Esophagus squamous epithelium (tissue), 5 donors: ENCODE measurements at places on chromosomes 11 and 22.

GRCh38 chr22:50564289-50564688 lies 1.6 kb upstream of the SYCE3 start:
- DNase-seq: no peak

- DNase-seq: no peak
Observed at GRCh38 chr22:49269371-49269770, 558.3 kb downstream of the BRD1 start.

- DNase-seq: no peak
Observed at GRCh38 chr11:72762641-72763304, 10.6 kb upstream of the ARAP1 start.

DNA sequence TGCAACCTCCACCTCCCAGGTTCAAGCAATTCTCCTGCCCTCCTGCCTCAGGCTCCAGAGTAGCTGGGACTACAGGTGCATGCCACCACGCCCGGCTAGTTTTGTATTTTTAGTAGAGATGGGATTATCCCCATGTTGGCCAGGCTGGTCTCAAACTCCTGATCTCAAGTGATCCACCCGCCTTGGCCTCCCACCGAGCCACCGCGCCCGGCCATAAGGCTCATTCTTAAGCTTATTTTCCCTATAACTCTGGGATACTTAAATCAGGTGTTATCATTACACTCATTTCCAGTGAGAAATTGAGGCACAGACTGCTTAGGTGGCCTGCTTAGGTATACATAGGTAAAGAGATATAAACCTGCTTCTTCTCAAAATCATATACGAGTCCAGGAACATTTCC lies 188.3 kb upstream of the MTNR1B start:
- DNase-seq: no peak

GRCh38 chr11:15699978-15700377 lies 585.3 kb downstream of the INSC start:
- DNase-seq: no peak

- DNase-seq: no peak
Observed at GRCh38 chr11:126945319-126945718, 55.3 kb downstream of the KIRREL3 start.

GRCh38 chr11:119361056-119361787 lies 14.7 kb upstream of the MFRP start:
- DNase-seq: no peak

DNA sequence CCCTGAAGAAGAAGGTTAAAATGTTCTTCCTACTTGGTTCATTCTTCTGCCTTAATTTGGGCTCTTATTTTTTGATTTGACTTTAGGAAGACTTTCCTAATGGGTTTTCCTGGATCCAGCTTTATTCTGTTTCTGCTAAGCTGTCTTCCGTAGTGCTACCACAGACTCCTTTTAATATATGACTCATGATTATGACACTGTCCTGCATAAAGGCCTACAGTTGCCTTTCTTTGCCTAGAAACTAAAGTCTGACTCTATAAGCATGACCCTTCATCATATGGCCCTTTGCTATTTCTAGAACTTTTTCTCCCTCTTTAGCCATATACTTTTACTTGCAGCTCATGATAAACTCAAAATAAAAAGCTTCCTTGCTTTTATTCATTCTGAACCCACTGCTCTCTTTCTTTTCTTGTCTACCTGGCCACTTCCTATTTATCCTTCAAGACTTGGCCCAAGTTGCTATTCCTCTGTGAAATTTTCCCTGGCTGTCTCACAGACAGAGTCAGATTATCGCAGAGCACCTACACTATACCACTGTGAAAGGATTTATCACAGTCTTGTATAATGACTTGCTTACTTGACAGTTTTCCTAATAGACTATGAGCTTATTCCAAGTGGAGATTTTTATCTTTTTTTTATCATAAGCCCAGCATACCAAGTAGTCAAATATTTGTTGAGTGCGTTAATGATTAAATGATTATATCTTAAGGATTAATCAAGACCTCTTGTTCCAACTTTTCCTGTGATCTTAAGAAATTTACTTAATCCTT lies 24.7 kb downstream of the TBCEL start:
- DNase-seq: no peak

- no peak for DNase-seq
Observed at GRCh38 chr22:29126670-29127395, 54.0 kb downstream of the KREMEN1 start.

DNA sequence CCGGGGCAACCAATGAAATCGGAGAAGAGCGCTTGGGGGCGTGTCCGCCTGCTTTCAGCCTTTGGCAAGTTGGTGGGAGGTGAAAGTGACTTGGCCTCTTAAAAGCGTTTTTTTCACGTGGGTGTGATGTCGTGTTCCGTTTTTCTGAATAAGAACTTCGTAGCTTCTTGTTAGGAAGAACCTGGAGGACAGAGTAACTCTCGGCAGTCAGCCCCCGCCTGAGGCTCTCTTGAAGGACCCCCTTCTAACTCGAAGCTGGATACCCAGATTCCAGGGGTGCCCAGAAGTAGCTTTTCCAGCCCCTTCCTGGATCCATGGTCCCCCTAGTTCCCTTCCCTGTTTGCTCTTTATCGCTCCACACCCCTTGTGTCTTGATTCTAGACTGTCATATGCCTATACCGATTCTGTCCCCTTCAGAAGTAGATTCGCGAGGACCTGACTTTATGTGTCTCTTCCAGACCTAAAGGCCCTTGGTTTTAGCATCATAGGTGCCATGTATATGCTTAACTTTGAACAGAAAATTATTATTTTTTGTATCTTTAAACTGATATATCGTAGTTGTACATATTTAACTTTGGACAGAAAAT lies 915 bp upstream of the OSBP start:
- no peak for DNase-seq
